Liver (tissue), 10 donors: ENCODE measurements at places on chromosomes 12 and 14.

- no peak for DNase-seq
Measured at GRCh38 chr14:100567009-100567876, 20.0 kb downstream of the BEGAIN start.

DNA sequence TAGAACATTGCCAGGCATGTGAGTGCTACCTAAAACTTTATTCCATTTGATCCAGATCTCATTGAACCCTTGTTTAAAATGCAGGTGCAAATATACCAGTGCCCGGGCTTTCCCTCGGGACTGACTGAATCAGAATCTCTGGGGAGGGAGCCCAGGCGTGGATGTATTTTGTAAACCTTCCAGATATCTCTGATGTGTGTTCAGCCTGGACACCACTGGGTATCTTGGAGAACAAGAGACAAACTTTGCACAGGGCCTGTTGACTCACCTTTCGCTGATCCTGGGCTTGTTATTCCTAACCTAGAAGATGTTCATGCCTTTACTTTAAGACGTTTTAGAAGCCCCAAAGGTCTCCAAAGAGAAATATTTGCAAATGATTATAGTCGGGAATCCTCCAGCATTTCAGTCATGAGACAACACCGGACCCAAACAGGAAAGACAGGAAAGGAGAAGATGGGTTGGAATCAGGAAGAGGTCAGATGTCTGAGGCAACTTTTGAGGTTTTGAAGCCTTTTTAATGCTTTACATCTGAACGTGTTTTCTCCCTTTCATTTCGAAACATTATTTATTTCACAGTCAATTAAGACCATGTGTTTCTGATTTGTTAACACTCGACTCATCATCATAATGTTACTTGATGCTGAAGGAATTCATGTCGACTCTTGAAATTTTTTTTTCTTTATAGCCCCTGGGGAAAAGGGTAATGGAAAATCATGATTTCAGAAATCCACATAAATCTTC lies 118.6 kb downstream of the PLXNC1 start:
- DNase-seq, result no peak

DNA sequence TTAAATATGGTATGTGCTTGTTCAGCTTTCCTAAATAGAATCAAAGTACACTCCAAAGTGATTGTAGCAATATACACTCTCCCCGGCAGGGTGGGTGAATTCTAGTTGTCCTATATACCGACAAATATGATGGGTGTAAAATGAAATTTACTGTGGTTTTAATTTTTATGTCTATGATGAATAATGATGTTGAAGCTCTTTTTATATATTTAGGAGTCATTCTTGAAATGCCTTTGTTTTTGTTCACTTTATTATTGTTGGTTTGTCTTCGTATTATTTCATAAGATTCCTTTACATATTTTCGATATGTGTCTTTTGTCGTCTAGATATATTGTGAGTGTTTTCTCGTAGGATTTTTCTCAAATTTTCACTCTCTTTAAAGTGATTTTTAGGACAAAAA lies 105.7 kb downstream of the PDE3A start:
- no peak for DNase-seq

- DNase-seq, result no peak
Measured at GRCh38 chr12:106051853-106052531, 86.8 kb downstream of the NUAK1 start.

GRCh38 chr14:35155962-35156361 lies 33.6 kb downstream of the PRORP start:
- no peak for DNase-seq

DNA sequence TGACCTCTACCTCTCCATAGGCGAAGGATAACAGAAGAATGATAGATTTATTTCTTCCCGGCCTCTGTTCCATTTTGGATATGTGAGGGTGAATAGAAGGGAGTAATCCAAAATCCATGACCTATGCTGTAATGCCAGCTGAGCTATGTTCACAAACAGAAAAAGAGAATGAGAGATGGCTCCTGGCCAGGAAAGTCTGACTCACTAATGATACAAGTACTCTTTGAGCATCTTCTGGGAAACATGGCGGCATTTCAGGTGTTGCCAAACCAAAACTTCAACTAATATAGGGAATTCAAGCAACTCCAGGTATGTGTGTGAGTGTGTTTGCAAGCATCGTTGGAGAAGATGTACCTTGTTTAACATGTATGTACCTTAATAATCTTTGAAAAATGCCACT lies 55.1 kb downstream of the MED13L start:
- no peak for DNase-seq

DNA sequence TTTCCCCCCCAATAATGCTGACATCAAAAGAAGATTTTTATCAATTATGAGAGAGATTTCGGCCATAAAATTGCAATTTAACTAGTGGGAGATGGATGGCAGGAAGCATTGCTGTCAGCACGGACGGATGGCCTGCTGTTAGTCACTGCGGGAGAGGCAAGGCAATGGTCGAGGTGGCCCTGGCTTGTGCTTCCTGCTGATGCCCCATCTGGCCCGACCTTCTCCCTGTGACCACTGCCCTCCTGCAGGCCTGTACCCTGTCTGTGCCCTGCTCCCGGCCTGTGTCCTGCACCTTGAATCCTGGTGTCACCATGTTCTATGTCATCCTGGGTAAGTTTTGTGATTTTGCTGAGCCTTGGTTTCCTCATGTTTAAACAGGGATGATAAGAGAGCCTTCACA lies 67.6 kb downstream of the ADCK1 start:
- no peak for DNase-seq

GRCh38 chr14:33880330-33880729 lies 70.5 kb downstream of the EGLN3 start:
- no peak for DNase-seq

- no peak for DNase-seq
Measured at GRCh38 chr12:104357421-104357952, 53.9 kb downstream of the EID3 start.

DNA sequence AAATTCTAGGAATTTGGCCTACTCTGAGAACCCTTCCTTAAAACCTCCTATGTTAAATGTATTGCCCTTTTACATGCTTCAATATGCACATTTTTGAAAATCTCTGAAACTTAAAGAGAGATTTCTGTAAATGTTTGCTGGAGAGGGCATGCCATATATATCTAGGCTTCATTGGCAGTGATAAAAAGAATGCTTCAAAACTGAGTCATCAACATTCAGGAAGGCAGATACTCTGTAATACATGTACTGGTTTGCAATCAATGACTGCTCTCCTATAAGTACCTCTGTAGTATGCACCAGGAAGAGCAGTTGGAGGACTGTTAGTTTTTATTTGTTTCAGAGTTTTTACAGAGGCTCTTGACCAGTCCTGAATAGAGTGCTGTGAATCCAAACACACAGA lies 739.9 kb downstream of the SLC16A7 start:
- DNase-seq, result no peak

DNA sequence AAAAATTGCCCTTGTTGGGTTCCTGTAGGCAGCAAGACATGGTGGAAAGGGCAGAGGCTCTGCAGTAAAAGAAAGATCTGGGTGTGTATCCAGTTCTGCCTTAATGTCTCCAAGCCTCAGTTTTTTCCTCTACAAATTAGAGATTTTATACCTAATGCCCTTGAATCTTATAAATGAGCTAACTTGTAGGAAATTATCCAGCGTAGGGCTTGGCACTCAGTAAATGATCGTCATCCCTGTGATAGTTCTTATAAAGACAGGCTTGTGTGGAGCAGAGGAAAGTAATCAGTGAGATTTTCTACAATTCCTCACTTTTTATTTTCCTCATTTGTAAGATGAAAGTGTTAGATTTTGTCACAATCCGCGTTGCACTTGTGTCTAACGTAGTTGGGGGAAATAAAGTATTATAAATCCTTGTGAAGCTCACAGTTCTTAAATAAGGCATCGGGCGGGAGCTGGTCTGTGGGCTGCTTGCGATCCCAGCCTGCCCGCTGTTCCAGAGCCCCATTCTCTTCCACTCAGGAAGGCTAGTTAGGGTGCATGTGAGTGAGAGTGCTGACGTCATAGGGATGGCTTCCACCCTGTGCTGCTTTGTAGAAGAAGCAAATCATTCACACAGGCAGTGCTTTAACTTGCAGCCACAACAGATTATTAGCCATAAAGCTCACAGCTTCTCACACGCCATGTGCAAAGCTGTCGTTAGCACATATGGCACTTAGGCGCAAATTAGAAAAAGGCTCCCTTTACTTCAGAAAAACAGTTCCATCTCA lies 87.6 kb downstream of the EML1 start:
- DNase-seq, result no peak

DNA sequence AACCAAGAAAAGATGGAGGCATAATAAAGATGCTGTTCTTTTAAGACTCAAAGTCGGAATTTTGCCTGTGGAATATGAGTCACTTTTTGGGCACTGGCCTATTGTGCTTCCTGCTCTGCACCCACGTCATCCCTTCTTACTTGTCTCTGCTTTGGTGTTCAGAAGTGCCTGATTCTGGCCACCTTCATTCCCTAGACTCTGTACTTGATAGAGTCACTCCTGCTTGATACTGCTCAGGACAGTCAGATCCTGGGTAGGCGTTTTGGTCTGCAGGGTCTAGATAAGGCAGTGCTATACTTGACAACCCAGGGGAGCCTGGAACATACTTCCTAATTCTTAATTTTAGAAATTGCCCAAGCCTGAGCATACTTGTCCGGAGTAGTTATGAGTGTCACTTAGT lies 1.9 kb downstream of the LRRK2 start:
- no peak for DNase-seq

GRCh38 chr14:73780896-73781295 lies 66.7 kb upstream of the PNMA1 start:
- no peak for DNase-seq

- DNase-seq, result no peak
Measured at GRCh38 chr14:76067536-76067935, 82.0 kb downstream of the IFT43 start.

DNA sequence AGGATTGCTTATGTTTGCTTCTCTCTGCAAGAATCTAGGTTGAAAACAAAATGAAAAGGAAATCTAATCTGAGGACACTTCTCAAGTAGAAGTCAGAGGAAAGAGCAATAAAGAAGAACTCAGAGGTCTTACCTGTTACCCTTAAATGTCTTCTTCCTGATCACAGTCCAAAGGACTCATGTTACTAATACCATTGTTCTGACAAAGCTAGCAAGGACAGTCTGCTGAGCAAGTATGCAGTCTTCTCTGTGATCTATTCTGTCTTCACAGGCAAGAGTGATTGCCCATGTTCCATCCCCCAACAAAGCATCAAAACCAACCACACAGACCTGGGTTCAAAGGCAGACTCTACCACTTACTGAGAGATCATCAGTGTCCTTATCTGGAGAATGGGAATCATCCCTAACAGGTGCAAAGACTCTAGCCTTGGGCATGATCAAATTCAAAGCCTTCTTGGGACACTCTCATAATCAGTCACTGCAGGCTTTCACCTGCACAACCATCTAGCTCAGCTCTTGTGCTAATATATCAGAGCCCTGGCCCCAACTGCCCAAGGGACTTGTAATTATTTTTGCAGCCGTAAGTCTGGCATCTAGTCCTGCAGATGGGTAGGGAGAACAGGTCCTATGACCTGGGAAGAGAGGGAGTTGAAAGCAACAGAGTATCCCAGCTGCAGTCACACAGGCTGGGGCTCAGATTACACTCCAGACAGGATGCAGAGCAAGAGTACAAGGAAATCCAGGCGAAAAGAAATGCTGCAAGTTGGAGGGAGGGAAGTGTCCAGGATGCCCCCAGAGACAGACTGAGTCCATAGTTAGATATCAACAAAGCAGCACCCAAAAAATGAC lies 97.9 kb upstream of the NUDT4 start:
- no peak for DNase-seq

DNA sequence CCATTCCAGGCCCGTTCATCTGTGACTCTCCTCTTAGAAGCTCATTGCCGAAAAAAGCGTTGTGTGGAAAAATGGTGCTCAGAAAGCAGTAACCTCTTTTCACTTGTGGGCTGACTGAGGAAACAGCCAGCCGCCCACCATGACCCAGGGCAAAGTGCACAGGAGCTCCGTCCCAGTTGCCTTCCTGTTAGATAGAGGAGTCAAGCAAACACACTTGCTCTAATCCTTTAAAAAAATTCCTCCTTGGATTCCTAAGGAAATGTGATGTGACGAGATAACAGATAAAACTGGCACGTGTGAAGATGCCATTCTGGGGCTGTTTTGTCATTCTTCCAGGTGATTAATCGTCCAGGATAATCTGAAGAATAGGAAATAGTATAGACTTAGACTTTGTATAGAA lies 396.8 kb upstream of the DDHD1 start:
- no peak for DNase-seq

DNA sequence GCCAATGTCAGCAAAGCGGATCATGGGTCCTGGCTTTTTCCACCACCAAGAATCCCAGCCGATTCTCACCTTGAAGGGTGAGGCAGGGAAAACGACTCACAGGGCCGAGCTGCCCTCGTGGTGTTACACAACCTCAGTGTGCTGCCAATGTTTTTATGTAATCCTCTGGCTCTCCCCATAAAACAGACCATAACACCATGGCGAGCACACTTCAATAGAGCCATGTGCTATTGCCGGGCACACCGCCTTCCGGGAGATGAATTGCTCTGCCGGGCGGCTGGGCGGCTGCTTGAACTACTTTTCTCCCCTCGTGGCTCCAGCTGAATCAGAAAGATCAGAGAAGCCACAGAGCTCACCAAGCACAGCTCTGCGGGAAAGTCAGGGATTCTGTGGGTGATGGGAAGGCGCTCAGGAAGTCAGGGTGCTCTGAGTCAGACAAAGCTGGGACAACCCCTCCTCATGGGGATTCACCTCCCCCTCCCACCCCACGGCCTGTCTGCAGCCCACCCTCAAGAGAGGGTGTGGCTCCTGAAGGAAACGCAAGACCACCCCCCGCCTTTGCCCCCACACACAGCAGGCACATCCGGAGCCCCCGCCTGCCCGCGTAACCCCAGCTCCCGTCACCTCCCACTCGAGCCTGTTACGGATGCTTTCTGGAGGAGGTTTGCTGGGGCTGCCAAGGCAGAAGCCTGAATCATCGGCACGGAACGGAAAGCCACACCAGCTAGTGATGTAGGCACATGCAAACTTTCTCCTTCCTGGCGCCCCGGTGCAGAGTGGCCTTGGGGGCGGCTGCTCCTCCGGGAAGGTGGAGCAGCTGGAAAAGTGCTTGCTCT lies 1.8 kb downstream of the GALNT9 start:
- DNase-seq, result no peak

- DNase-seq, result no peak
Measured at GRCh38 chr12:93042684-93043083, 113.6 kb upstream of the EEA1 start.

DNA sequence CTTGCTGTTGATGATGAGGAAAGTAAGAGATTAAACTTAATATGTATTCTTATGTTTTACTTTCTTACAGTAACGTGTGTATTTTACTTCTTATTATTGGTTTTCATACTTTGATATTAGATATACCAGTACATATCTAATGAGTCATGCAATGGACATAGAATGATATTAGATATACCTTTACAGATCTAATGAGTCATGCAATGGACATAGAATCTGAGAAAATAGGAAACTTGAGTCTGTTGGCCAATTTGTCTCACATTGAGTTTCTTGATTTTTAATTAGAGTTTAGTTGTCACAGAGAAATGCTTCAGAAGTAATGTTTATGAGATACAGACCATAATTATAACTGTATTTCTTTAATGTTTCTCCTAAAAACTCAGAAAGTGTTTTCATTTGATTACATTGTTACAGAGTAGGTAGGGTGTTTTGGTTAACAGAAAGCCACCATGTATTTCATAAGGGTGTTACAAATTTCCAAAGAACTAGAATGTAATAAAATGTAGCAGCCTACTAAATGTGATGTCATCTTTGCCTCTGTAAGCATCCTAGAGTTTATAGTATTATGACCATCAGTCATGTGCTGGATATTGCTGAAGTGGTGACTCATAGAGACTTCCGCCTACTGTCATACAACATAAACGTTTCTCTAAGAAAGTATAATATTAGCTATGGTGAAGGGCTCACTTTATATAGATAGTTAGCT lies 3.0 kb downstream of the GAS2L3 start:
- no peak for DNase-seq
